Stimulated activated CD4-positive, alpha-beta T cell treated with anti-CD3 and anti-CD28 coated beads, Interleukin-1b, Interleukin-23, amount 100 ng/mL, for 1 hour (primary cell): ENCODE measurements at places on chromosomes 12 and 14.

GRCh38 chr12:128727461-128727860, 96.3 kb downstream of the SLC15A4 start:
- no peak for DNase-seq

DNA sequence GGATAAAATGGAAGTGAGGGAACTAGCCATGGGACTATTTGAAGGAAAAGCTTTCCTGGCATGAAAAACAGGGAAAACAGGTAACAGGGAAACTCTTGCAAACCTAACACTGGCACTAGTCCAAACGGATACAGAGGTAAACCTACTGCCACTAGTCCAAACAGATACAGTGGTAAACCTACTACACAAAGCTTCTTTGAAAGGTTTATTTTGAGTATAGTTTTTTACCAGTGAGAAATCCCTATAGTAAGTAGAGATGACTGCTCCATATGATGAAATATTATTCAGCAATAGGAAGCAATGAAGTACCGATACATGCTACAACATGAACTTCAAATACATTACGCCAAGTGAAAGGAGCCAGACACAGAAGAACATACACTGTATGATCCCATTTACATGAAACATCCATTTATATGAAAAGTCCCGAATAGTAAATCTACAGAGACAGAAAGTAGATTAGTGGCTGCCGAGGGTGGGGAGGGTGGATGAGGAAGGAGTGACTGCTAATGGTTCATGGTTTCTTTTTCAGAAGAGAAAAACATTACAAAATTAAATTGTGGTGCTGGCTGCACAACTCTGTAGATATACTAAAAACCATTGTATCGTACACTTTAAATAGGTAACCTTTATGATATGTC, 25.5 kb downstream of the SPTLC2 start:
- no peak for DNase-seq

DNA sequence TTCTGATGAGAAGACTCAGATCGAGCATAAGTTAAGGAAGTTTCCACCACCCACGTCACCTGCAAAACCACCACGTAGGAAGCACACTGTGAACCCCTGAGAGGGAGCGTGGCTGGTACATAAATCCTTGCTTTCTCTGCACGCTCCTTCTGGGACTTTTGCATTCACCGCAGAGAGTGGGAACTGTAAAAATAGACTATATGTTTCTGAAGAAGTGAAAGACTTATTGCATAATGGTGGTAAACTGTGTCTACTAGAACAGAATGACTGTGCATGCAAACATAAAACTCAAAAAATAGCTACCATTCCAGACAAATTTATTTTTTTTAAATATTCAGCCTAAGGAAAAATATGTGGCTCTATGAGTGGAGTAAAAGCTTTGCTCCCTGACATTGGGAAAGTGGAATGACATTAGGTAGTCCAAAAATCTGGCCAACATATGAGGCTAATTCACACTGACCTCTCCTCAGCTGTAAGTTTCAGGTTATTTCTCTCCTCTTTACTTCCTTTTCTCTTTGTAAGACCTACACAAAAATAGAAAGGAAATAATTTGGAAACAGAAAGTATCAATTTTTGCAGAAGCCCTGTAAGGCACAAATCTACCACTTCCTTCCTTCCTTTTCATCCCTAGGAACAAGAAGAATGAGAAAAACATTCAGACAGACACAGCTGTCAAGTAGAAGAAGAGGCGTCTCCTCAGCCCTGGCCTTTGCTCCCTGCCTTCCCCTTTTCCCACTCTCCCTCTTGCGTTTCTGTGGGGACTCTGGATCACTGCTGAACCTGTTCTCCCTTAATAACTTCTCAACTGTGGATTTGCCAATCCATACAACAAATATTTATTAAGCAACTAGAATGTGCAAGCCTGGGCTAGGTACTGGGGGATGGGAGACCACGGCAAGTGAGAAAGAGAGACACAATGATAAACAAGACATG, 264.3 kb upstream of the FOXN3 start:
- DNase-seq, result peak; percentile 22

DNA sequence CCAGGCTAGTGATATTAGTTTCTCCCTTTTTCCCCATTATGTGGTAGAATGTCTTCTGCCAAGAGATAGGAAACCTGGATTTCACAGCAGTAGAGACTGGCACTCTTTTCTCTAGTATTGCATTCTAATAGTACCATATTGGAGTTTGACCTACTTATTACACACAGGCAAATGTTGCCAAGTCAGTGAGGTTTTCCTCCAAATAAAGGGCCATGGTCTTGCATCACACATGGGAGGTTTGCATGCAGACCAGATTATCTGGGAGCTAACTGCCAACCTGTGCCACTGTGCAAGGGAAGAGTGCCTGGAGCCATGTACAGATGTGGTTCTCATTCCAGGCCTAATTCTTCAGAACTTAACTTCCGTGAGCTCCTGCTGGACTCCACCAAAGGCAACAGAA, 113.3 kb downstream of the ANO6 start:
- no peak for DNase-seq

GRCh38 chr14:85948153-85948552, 418.2 kb downstream of the FLRT2 start:
- no peak for DNase-seq

DNA sequence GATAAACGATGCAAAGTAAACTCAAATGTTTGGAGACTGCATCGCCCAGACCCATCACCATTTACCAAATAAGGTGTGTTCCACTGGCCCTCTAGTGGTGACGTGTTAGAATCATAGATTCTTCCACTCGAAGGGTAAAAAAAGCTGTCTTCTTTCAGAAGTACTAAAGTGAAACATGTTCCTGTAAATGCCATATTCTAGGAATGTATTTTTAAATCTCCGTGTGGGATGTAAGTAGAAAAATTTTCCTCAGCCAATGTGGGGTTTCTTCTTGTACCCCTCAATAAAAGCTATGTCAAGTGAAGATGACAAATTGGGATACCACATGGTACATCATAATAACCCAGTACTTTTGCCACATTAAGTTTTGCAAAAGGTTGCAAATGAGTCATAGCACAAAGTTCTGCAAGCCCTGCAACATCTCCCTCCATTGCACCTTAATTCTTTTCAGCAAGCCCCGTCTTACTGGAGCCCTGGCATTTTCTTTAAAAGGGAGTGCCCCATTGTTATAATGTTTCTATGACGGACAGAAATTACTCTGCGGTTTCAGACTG, 100.8 kb downstream of the CCER1 start:
- no peak for DNase-seq

GRCh38 chr12:94590428-94590827, 59.9 kb downstream of the TMCC3 start:
- DNase-seq, result no peak

DNA sequence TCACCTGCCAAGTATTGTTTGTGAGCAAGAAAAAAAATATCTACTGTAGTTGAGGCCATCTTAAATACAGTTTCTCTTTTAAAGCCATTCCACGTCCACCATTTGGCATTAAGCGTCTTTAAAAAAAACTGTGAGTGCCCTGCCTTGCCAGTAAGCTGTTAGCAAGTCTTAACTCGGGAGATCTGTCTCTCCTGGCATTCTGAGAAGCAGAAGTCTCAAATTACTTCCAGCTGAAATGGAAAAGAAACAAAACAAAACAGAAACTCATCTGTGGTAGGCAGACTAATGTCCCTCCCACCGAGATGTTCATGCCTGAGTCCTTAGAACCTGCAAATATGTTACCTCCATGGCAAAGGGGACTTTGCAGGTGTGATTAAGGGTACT, 126.2 kb downstream of the CRADD start:
- no peak for DNase-seq

DNA sequence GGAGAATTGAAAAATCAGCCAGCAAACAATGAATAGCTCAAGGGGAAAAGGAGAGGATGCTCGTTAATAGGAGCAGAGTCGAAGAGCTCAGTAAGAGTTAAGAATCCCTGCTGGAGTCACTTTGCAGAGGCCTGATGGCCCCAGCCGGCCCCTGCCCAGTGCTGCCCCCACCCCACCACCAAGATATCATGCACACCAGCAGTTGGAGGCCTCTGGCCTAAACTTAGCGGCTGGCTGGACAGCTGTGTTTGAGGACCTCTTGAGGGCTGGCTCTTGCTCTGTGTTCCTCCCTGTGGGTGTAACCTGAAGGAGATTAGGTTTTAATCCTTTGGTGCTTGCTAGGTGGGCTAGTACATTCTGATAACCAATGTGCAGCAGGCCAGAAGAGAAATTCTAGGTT, 142.0 kb downstream of the PLXNC1 start:
- no peak for DNase-seq

DNA sequence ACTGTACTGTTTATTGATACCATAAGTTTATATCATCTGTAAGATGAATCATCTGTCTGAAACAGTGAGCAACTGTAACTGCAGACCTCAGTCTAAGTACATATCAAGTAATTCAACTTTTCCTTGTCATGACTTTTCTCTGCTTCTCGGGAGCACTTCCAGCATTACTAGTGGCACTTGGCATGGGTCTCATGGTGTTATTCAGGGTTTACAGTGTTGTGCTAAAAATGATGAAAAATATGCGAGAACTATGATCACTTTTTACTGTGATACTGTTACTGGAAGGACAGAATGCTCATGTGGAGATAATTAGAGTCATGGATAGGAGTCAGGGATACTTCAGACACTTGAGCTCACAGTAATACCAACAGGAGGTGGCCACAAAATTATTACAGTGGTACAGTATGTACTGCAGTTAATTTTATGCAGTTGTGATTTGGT, 8.3 kb downstream of the KTN1 start:
- DNase-seq, result no peak

GRCh38 chr12:88044035-88044434, 14.8 kb upstream of the C12orf50 start:
- no peak for DNase-seq

- DNase-seq, result no peak
Observed at GRCh38 chr12:57401165-57401564, 29.7 kb downstream of the R3HDM2 start.

DNA sequence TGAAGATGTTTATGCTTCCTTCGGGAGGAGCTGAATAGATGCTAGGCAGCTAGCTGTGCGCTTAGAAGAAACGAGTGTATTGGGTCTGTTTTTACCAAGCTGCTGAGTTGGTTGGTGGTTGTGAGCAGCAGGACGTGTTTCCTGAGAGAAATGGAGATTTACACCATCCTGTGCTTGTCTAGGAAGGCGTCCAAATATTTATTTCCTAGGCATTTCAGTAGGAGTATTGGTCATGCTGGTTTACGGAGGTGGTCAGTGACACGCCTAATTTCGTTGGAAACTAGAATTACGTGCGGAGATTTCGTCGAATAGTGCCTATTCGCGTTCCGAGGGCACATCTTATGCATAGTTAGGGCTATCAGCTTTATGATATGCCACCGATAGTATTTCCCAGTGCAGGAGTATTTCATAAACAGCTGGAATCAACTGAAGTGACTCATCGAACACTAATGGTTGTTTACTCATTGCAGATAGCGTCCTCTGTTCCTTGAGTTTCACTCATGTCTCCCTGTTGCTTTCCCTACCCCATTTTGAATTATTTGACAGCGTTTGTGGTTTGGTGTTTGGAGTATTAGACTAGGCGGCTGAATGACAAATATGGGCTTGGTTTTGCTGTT, 780 bp downstream of the TBC1D15 start:
- no peak for DNase-seq
